ENCODE measurements at places on chromosomes 6 and 20. TPM values are rescaled to one million over a fixed set of nuclear protein-coding genes. Genes with fewer than 3 reads are reported as not detected.

GRCh38 chr6:6683969-6684833 lies 95.7 kb downstream of the LY86 start:
- peaks cover 31% of the 10 kb centered on the region for H3K4me1 ChIP-seq
- DNase-seq = no peak
- H3K27ac ChIP-seq = no peak overlapping the region
- no peak overlapping the region for H3K4me3 ChIP-seq

DNA sequence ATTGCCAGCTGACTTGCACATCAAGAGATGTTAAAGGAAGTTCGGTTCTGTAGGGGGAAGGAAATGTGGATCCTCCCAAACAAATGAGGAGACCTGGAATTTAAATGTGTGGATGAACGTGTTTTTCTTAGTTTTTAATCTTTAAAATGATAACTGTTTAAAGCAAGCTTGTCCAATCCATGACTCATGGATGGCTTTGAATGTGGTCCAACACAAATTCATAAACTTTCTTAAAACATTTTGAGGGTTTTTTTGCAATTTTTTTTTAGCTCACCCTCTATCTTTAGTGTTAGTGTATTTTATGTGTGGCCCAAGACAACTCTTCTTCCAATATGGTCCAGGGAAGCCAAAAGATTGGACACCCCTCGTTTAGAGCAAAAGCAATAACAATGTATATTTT lies 12.6 kb downstream of the TUBB2B start:
- no peaks in the 10 kb centered on the region for H3K4me1 ChIP-seq
- no peak overlapping the region for H3K27ac ChIP-seq
- H3K27me3 ChIP-seq = no peaks in the 10 kb centered on the region
- H3K36me3 ChIP-seq = no peaks in the 10 kb centered on the region
- no peak for DNase-seq
- no peak overlapping the region for H3K4me3 ChIP-seq

DNA sequence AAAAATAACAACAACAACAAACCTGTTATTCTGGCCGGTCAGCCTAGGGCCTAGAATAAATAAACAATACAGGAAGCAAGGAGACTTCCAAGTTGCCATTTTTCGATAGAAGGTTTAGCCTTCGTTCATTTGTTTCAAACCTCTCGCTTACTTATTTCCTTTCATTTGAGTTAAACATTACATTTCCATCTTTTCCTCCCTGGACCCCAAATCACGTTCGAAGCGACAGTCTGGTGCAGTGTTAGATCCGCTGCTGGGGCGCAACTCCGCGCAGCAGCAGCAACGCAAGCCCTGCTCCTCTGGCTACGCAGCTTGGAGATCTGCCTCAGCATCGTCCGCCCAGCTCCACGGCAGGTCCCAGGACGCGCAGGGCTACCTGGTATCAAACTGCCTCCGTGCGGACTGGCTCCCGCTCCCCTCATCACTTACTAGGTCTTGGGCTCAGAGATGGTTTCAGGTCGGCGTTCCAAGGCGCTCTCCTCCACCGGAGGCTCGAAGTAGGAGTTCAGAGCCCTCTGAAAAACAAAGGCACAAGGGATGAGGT lies 530 bp downstream of the TDP2 start:
- H3K4me3 ChIP-seq = peak overlapping the region; percentile 83
- H3K27ac ChIP-seq = peak overlapping the region; percentile 70
- H3K4me1 ChIP-seq = peaks cover 34% of the 10 kb centered on the region
- DNase-seq = no peak
- no peaks in the 10 kb centered on the region for H3K36me3 ChIP-seq

- no peaks in the 10 kb centered on the region for H3K36me3 ChIP-seq
- H3K27me3 ChIP-seq = no peaks in the 10 kb centered on the region
- no peak overlapping the region for H3K4me3 ChIP-seq
Measured at GRCh38 chr20:48460681-48461080, 367.1 kb downstream of the PREX1 start.

- H3K4me3 ChIP-seq = no peak overlapping the region
- H3K36me3 ChIP-seq = no peaks in the 10 kb centered on the region
- H3K27me3 ChIP-seq = no peaks in the 10 kb centered on the region
- no peak overlapping the region for H3K27ac ChIP-seq
- H3K4me1 ChIP-seq = no peaks in the 10 kb centered on the region
Measured at GRCh38 chr6:134247231-134247833, 70.6 kb downstream of the SGK1 start.

The TMEM200A gene
- total RNA-seq = 12.8 TPM
